SHP77 (cell line): ENCODE measurements at places on chromosomes 7 and 10.

GRCh38 chr10:121994429-121994941, 5.5 kb downstream of the TACC2 start:
- DNase-seq, result no peak

DNA sequence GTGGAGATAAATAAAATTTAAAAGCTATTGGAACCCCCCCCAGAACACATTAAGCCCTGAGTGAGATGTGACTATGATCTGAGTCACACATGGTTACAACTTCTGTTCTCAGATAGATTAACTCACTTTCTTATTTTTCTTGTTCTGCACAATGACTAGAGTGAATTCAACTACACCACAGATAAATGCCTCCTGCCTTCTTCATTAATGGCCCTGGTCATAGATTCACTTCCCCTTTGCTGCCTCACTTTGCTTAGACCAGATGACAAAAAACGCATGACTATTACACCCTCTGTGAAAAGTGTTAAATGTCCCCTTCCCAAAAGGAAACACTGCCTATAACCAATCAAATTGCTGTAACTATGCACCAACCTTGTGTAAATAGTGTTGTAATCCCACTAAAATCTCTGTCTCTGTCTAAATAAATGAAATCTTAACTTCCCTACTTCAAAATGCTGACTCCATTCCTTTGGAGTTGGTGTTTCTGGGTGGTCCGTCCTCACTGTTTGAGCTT, 49.4 kb downstream of the AKR1D1 start:
- no peak for DNase-seq

GRCh38 chr7:151814400-151815009, 62.4 kb downstream of the PRKAG2 start:
- DNase-seq, result no peak

DNA sequence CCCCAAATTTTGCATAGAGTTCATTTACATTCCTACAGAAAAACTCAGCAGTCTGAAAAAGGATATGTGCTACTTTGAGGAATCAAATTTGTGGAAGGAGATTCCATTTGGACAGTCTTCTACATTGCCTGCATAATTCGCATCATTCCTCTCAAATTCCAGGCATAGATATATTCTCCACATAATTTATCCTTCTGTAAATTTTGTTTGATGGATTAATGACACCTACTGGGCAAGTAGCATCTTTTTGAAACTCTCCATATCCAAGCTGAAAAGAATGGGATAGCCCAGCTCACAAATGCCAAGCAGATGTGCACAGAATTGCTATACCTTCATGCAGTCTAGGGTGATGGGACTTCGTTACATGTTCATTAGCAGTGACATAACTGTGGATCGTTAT, 515.3 kb downstream of the AUTS2 start:
- no peak for DNase-seq

DNA sequence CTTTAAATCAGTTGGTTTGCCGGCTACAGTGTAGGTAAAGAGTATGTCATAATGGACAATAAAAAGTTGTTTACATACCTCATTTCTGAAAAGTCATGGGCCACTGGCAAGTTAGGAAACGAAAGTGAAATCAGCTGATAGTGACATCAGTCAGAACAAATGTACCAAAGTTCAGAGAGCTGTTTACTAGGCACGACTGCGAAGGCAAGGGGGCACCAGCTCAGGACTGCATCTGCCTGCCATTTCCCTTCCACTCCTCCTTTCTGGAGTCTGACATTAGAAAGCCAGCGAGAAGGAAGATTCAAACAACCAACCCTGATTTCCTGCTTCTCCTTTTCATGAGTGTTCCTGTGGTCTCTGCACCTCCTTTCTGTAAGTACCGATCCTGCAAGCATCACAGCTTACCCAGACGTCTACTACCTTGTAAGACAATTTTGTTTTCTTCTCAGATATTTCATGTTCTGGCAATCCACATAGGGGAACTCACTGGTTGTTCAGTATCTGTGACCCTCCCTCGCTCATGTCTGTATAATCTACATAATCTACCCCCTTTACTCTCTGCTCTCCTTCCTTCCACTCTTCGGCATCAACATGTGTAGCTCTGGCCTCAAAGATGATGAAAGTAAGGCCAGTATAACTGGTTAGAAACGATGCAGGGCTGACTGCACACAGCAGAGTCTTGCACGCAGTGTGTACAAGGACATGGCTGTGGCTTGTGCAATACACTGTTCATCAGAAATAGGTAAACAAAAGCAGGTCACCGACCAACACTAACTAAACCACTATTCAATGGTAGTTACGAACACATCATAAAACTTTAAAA, at the start of gene TMEM140:
TMEM140 (plus strand) TSS at position 174 of the 823 bp plus-strand sequence. CDS start 16,370 bp downstream, outside the sequence.
- DNase-seq, result no peak

DNA sequence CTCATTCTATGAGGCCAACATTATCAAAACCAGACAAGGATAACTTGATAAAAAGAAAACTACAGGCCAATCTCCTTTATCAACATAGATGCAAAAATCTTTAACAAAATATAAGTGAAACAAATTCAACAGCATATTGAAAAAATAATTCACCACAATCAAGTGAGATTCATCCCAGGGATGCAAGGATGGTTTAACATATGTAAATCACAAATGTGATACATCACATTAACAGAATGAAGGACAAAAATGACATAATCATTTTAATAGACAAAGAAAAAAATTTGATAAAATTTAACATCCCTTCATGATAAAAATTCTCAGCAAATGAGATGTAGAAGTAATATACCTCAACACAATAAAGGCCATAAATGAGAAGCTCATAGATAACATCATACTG, 53.8 kb downstream of the TCAF1 start:
- DNase-seq, result no peak

GRCh38 chr10:15385552-15386455, 14.7 kb upstream of the FAM171A1 start:
- no peak for DNase-seq

GRCh38 chr7:151387161-151388006, 22.5 kb downstream of the WDR86 start:
- no peak for DNase-seq

DNA sequence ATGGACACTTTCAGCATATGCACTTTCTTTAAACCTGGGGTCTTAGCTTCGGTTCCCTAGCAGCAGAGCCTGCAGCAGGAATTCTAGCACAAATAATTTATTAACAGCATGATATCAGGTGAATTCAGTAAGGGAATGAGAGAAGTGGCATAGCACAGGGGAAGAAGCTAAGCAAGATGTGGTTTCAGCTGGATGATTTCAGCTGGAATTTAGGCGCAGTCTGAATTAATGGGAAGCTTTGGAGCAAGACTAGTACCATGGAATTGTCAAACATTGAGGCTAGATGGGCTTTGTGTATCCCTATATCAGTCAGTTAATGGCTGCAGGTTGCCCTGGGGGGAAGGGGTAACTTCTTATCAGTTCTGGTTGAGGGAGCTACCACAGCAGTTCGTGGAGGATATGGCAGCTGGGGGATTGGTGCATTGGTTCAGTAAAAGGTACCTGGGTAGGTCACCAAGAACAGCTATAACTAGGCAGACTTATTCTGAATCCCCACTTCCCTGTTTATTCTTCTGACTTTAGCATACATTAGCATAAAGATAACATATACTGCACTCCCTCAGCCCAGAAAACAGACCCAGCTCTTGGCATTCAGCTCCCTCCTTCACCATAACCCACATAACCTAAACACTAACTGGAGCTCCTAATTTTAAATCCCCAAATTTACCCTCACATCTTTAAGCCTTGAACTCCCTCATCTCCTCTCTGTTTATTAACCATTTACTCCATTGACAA, 46.8 kb upstream of the NAMPT start:
- no peak for DNase-seq

GRCh38 chr7:40765639-40766038, 630.8 kb downstream of the SUGCT start:
- no peak for DNase-seq

GRCh38 chr10:24463611-24464426, 254.9 kb downstream of the KIAA1217 start:
- no peak for DNase-seq

- DNase-seq, result no peak
Measured at GRCh38 chr7:79464051-79464450, 10.6 kb upstream of the MAGI2 start.

DNA sequence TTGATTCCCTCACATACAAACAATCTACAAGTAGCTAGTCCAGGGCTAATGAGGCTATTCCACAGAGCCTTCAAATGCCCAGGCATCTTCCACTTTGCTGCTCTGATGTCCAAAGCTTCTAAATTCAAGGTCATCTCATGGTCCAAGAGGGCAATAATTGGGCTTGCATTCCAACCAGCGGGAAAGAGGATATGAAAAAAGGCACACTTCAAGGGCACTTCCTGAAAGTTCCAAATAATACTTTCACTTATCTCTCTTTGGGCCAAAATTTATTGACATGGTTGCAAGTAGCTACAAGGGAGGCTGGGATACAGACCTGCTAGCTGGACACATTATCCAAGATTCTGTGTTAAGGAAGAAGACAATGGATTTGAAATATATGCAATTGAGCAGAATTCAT, 25.2 kb upstream of the APBB1IP start:
- no peak for DNase-seq

- peak; percentile 6 for DNase-seq
Measured at GRCh38 chr10:14560274-14560673, 214.4 kb downstream of the FAM107B start.

GRCh38 chr10:124420254-124420653, 1.5 kb upstream of the OAT start:
- DNase-seq, result no peak

- DNase-seq, result no peak
Measured at GRCh38 chr10:102652170-102652916, 8.1 kb downstream of the TRIM8 start.

DNA sequence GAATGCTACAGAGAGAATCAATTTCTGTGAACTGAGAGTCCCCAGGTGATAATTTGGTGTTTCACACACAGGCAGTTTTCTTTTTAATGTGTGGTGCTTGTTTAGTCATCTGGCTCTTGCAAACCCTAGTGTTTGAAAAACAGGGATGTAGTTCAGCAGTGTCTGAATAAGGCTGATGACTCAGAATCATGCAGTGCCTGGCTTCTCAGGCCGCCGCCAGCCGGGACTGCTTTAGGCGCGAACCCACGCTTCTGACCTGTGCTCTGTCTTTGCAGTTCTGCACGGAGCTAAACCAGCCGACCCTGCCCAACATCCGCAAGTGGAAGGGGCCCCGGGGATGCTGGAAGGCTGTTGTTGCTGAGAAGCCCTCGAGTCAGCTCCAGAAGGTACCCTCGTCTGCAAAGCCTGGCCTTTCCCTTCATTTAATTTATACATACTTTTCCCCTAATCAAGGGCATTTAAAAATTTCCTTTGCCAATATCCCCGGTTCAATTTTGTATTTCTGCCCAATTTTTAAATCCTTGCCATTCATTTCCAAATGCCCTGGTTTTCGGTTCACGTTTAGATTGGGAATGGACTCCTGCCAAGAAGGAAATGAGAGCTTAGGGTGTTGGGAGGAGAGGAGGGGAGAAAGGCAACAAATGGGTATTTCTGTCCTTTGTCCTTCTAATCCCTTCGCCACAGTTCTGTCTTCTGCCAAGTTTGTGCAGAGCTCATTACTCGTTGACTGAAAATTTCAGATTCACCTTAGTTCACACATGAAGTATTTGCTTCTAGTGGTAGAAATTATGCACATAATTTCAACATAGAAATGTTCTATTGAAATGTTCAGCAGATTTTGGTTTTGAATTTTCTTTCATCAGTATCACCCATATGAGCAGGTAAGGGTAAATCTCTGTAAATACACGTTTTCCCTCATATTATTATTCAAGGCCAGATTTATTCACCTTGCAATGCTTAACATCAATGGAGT, 108.5 kb upstream of the ANLN start:
- no peak for DNase-seq

DNA sequence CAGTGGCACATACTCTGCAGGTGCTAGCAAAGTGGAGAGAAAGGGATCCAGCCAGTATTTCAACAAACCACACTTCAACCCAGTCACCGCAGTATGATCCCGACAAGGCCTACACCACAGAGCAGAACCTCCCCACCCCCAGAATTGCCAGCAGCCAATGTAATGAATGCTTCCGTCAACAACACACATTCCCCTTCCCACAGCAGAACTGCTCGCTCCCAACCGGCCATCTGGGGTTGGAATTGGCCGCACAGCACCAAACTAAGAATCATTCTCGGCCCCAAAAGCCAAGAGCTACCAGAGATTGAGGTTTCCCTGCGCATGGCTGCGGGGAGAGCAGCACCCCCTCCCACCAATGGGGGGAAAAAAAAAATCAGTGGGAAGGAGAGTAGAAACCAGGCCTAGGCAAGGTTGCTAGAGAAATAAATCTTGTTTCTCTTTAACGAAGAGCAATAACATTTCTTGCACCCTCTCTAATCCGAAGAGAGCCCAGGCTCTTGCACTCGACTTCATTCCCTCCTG, 1.1 kb downstream of the WASL start:
- DNase-seq, result peak; percentile 72

DNA sequence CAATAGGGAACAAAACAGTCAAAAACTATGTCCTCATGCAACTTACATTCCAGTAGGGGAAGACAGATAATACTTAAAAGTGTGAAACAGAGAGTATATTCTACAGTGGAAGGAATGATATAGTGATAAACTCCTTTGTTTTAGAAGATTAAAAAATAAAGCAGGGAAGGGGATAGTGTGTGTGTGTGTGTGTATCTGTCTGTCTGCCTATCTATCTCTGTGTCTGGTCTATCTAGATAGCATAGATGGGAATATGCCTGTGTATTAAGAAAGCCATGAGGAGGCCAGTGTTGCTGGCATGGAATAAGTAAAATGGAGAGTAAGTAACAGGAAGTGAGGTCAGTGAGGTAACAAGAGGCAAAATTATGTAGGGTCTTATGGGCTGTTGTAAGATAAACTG, 42.2 kb downstream of the EXOC6 start:
- no peak for DNase-seq

DNA sequence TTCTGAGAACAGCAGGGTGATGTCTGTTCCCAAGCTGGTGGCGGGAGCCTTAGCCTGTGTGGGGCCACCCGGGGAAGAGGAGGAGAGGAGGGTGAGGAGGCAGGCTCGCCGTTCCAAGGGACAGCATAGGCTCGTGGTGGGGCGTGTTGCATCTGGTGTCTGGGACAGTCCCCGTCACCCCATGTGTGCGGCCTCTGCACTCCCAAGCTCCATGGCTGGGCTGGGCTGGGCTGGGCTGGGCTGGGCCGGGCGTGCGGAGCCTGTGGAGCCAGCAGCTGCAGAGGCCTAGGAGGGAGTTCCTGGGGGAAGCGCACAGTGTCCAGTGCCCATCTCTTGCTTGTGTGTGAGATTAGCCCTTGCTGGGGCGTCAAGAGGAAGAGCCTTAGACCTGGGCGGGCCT, 20.9 kb upstream of the TTYH3 start:
- DNase-seq, result no peak

GRCh38 chr7:26440233-26441001, 148.8 kb downstream of the SNX10 start:
- DNase-seq, result no peak

DNA sequence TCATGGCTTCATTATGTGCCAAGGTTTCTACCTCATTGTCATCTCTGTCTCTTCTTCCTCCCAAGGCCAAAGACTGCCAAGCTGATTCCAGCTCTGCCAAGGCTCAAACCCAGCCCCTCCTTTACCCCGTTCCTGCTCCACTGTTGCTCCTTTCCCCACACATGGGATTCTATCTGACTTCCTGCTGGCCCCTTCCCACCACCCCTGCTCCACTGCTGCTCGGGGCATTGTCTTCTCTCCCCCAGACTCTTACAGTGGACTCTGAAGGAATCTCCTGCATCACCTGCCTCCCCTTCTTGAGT, 86.3 kb downstream of the COBL start:
- no peak for DNase-seq
